ENCODE measurements at places on chromosomes 7 and 10. TPM values are rescaled to one million over a fixed set of nuclear protein-coding genes. Genes with fewer than 3 reads are reported as not detected.

The TMEM236 gene
- 0.33 TPM for total RNA-seq

GRCh38 chr7:158405324-158405723 lies 182.3 kb downstream of the PTPRN2 start:
- no peaks in the 10 kb centered on the region for H3K27me3 ChIP-seq
- DNase-seq = no peak
- H3K4me1 ChIP-seq = no peaks in the 10 kb centered on the region
- H3K4me3 ChIP-seq = no peak overlapping the region
- no peaks in the 10 kb centered on the region for H3K36me3 ChIP-seq

- H3K36me3 ChIP-seq = no peaks in the 10 kb centered on the region
- no peaks in the 10 kb centered on the region for H3K4me1 ChIP-seq
- no peak overlapping the region for H3K27ac ChIP-seq
- no peak overlapping the region for H3K4me3 ChIP-seq
- H3K27me3 ChIP-seq = no peaks in the 10 kb centered on the region
These were observed 154.1 kb downstream of the KIAA1217 start for GRCh38 chr10:24363070-24363469.

The LIPM gene
- total RNA-seq = not detected

DNA sequence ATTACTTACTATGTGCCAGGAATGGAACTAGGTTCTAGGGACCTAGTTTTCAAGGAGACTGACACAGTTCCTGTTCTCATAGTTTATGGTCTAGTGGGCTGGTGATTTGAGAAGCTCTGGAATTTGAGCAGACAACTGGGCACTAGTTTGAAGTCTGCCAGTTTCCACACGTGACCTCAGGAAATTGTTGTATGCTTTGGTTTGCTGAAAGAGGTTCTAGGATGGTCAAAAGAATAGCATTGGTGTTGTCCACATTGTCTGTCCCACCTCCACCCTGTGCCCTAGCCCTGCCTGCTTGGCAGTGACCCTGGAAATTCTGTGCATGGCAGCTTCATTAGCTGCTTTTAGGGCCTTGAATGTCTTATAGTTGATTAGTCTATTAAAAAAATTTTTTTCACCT lies 28.7 kb downstream of the GBF1 start:
- peaks cover 2% of the 10 kb centered on the region for H3K4me1 ChIP-seq
- no peak for DNase-seq
- no peaks in the 10 kb centered on the region for H3K36me3 ChIP-seq
- no peak overlapping the region for H3K4me3 ChIP-seq

The AGFG2 gene
- total RNA-seq = 115 TPM

GRCh38 chr7:123665157-123665556 lies 9.5 kb downstream of the LMOD2 start:
- H3K36me3 ChIP-seq = no peaks in the 10 kb centered on the region
- no peak for DNase-seq
- H3K4me3 ChIP-seq = no peak overlapping the region
- no peaks in the 10 kb centered on the region for H3K4me1 ChIP-seq

DNA sequence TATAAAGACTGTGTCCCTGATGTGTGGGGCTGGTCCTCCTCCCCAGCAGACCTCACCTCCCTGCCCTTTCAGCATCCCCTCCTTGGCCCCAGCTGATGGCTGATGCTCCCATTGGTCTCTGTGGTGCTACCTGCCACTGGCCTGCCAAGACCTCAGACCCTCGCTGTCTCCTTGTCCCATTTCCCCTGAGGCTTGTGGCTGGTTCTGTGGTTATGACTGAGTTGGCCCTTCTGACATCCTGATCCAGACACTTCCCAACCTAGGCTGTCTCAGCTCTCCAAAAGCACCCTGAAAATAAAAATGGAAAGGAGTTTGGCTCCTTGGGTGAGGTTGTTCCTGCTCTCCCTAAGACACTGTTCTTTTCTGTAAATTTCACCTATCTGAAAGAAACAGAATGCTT lies 214.2 kb downstream of the RPS24 start:
- DNase-seq = no peak
- no peak overlapping the region for H3K4me3 ChIP-seq
- H3K27ac ChIP-seq = no peak overlapping the region
- no peaks in the 10 kb centered on the region for H3K27me3 ChIP-seq

- no peak overlapping the region for H3K4me3 ChIP-seq
- peaks cover 6% of the 10 kb centered on the region for H3K4me1 ChIP-seq
- H3K36me3 ChIP-seq = no peaks in the 10 kb centered on the region
- H3K27ac ChIP-seq = no peak overlapping the region
- no peak for DNase-seq
These were observed 24.4 kb downstream of the KMT2C start for GRCh38 chr7:152411389-152411788.

The CYP3A7 gene
- 0.34 TPM for total RNA-seq

GRCh38 chr10:120188950-120189349 lies 268.1 kb upstream of the PLPP4 start:
- no peak for DNase-seq
- no peaks in the 10 kb centered on the region for H3K4me1 ChIP-seq
- H3K4me3 ChIP-seq = no peak overlapping the region
- no peaks in the 10 kb centered on the region for H3K36me3 ChIP-seq
- no peaks in the 10 kb centered on the region for H3K27me3 ChIP-seq
- H3K27ac ChIP-seq = no peak overlapping the region

All from ovary (tissue), 10 donors.